ENCODE measurements at places on chromosomes 4 and X.
A peak's percentile ranks its signal among the peaks of the same experiment; 100 is the strongest.

DNA sequence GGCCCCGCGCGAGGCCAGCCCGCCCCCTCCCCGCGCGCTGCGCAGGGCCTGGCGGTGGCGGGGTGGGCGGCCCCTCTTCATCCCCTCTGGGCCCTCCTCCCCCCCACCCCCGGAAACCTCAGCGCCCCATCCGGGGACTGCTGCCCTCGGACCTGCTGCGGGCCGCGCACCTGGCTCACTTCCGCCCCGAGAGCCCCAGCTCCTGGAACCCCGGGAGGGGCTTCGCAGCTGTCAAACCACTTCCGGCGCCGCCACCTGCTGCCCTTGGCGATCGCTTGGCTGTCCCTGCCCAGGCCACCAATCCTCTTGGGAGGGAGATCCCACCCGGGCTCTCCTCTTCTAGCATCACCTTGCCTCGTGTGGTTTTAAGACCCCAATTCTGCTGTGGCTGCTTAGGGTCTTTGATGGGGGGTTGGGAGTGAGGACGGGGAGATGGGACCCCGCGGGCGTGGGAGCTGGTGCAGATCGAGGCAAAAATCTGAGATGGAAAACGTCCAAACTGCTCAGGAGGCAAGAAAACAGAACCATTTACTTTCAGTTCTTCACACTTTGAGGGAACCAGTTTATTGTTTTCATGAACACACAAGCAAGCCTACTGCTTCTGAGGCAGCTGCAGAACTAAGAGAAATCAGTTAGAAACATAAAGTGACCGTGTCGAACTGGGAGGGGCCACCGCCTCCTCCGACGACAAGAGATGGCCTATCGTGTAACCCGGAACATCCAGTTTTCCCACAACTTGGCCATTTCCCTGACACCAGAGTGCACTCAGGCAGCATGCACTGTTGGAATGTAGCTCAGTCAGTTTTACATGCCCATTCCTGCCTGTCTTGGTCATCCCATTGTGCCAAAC is 754 bp downstream of the MTMR1 start:
- peak; percentile 63 for DNase-seq

GRCh38 chrX:47145395-47146120 is 537 bp downstream of the RBM10 start:
- no peak for DNase-seq

DNA sequence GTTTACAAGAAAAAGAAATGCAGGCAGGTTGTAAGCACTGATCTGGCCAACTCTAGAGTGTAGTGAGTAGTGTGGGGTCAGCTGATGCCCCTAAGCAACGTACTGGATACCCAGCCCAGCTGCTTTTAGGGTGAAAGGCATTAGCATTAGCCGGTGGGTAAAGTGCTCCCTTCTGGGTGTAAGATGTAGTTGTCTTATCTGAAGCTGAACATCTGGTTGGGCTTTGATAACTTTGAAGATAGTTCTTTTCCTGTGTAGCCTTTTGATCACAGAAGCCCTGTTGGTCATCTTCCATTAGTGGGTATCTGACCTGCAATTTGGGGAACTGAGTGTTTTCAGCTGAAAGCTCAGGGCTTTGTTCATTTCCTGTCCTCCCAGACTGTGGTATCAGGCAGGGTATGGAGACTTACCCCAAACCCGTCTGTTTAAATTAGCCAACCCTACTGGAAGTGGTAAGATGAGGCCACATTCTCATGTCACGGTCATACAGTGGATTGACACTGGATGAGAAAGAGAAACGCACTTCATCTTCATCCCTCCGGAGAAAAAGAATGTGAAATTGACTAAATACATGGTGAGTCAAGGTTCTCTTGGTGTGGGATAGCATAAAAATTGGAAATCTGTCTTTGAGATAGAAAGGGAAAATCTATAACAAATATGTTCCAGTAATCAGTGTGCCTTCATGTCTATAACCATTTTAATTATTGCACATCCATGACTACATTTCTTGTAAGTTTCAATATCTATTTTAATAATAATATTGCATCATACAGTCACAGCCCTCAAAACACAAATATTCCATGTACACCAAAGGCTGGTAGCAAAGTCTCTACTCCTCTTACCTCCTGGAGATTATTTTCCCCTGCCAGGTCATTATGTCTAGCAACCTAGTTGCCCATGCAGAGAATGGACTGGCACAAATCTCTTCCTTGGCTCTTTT is 8.7 kb downstream of the RHOH start:
- DNase-seq, result no peak

DNA sequence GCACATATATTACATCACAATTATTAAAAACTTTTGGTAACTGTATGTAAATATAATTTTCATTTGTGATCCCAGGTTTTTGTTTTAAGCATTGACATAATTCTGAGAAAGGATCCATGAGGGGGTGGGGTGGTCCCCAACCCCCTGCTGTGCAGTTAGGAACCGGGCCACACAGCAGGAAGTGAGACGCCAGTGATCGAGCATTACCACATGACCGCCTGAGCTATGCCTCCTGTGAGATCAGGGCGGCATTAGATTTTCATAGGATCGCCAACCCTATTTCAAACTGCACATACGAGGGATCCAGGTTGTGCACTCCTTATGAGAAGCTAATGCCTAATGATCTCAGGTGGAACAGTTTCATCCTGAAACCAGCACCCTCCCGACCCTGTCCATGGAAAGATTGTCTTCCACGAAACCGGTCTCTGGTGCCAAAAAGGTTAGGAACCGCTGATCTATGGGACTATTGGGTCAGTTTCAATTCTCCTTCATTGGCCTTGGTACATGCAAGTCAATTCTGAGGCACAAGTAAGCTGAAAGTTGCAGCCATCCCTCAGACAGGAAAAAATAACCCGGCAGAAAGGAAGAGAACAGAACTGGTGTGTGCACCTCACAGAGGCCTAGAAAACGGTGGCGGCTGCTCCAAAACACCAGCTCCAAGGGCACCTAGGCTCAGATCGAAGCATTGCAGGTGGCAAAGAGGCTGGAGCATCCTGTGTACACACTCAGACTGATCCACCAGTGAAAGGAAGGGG is 7.0 kb upstream of the TMSB4X start:
- DNase-seq, result no peak

DNA sequence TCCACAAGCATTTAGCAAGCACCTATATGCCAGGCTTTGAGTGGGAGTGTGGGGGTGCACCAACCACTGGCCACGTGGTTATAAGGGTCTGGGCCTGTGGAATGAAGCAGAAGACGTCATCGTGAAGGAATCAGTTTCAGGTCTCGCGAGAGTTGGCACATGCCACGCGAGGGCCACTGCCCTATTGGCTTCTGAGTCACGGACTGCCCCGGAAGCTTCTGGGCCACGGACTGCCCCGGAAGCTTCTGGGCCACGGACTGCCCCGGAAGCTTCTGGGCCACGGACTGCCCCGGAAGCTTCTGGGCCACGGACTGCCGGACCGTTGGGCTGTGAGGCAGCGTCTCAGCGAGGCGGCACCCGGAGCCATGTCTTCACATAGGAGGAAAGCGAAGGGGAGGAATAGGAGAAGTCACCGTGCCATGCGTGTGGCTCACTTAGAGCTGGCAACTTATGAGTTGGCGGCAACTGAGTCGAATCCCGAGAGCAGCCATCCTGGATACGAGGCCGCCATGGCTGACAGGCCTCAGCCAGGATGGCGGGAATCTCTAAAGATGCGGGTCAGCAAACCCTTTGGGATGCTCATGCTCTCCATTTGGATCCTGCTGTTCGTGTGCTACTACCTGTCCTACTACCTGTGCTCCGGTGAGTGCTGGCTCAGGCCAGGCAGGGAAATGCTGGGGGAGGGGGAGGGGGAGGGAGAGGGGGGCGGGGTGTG is at the start of gene FMR1NB:
Gene FMR1NB, plus strand, starts transcription at position 300 of the 715 bp plus-strand sequence. Its CDS starts 66 bp downstream, at position 366.
- DNase-seq, result no peak

GRCh38 chr4:81495345-81495744 is 23.6 kb upstream of the RASGEF1B start:
- DNase-seq, result no peak

DNA sequence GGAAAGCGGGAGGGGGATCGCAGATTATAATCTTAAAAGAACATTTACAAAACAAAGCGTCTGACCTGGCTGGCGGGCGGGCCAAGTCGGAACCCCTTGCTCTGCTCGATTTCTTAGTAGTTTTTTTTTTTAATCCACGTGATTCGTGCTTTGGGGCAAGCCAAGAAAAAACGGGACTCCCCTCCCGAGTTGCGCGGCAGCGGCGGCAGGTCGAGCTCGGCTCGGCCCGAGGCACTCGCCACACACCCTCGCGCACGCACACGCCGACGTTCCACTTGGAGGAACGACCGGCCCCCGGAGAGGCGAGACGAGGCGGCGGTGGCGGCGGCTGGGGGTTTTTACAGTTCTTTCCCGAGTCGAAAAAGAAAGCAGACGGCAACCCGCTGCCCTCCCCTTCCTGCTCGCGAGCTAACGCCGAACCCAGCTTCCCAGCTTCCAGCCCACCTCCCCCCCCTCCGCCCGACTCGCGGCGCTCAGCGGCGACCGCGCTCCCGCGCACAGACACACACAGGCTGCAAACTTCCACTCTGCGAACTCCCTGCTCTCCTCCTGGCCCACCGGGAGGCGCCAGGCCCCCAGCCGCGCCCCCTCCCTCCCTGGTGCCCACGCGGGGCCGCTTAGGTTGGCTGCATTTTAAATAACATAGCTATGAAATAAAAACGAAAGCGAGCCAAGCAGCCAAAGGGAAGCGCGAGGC is 1.2 kb downstream of the BCOR start:
- DNase-seq, result peak; percentile 63

- DNase-seq, result no peak
Observed at GRCh38 chr4:13888112-13888511, 260.6 kb upstream of the BOD1L1 start.

DNA sequence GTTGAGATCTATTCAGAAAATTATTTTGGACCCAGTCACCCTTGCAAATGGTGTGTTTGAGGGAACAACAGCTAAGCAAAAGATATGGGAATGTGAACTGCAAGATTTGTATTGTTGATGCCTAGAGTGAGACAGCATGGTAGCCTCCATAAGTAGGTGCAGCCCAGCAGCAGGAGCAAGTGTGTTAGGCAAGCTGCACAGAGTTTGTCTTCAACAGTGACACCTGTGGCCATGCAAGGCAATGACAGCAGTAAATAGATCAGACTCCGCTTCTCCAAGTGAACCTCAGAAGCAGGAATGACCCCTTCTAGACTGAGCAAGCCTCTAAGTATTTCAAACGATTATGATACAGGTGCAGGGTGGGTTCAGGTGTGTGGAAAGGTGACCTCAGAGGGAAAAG is 133.4 kb upstream of the MSX1 start:
- DNase-seq, result no peak

GRCh38 chrX:133857640-133858269 is 127.6 kb downstream of the GPC3 start:
- no peak for DNase-seq

GRCh38 chr4:127210893-127211649 is 421.7 kb upstream of the INTU start:
- DNase-seq, result peak; percentile 36

DNA sequence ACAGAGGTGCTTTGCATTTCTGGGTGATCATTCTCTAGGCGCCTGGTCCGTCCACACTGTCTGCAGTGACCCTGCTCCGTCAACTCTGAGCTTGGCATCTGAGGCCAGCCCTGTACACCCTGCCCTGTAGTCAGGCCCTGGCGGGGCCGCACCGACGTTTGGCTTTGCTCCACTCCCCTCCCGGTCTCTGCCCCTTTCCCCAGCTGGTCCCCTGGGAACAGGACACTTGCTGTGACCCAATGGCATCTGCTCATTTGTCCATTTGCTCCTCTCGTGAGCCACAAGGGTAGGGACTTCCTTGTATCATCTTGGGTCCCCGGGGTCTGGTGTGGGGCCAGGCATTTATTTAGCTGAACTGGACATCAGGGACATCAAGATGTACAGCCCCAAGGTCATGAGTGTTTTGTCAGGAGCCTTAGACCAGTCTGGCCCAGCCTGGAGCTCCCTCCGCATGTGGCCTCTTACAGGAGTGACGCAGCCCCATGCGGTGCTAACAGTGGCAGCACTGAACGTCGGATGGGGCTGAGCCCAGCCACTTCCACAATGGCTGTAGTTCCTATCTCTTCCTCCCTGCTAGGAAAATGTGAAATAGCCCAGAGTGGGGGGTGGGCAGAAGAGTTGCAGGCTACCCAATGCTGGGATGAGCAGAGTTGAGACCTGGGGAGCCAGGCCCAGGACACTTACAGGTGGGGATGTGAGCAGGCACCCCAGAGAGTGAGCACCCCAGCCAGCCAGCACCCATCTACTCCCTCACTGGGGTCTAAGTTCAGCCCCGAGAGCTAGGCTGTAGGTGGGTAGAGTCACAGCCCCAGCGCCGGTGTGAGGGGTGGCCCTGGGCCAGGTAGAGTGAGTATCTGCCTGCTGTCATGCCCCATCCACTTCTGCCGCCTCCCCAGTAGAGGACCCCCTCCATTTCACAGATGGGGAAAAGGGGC is 2.0 kb upstream of the SH3BP2 start:
- DNase-seq, result peak; percentile 28

GRCh38 chr4:94976371-94977011 is 218.7 kb downstream of the BMPR1B start:
- no peak for DNase-seq

GRCh38 chrX:15356444-15356843 is 21.1 kb upstream of the PIGA start:
- no peak for DNase-seq

GRCh38 chr4:17846266-17846665 is 35.5 kb downstream of the NCAPG start:
- no peak for DNase-seq

DNA sequence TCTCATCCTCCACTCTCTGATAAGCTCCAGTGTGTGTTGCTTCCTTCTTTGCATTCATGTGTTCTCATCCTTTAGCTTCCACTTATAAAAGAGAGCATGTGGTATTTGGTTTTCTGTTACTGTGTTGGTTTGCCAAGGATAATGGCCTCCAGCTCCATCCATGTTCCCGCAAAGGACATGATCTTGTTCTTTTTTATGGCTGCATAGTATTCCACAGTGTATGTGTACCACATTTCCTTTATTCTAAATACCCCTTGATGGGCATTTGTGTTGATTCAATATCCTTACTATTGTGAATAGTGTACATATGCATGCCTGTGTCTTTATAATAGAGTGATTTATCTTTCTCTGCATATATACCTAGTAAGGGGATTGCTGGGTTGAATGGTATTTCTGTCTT is 155.1 kb downstream of the DCK start:
- DNase-seq, result no peak

DNA sequence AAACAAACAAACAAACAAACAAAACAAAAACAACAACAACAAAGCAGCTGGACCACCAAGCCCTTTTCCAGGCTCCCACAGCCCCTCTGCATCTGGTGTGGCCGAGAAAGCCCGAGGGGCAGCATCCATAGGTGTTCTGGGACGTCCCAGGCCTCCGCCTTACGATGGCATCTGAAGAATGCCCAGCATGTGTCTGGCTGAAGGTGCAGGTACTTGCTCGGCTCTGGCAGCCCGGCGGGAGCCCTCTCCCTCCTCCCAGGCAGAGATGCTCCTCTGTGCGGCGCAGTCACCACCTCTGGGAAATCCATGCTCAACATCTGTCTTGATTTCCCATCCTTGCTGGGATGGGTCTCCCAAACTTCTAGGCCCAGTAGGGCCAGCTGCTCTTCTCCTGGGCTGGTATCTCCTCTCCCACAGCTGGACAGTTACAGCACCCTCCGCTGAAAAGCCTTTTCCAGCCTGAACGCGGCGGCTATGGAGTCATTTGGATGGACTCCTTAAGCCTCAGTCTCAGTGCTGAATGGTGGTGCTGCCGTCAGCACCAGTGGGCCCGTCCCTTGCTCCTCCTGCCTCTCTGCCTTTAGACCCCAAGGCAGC is 4.3 kb downstream of the PSAPL1 start:
- DNase-seq, result peak; percentile 16

GRCh38 chr4:168588916-168589531 is 92.2 kb downstream of the PALLD start:
- peak; percentile 49 for DNase-seq

Measured in right hindlimb (tissue), 1 donor.